Activated CD4-positive, alpha-beta T cell treated with anti-CD3 and anti-CD28 coated beads, Interleukin-2, amount 10 ng/mL, durations not matched to agents 7 days and 5 days (primary cell): ENCODE measurements at places on chromosomes 1 and 21. TPM values are rescaled to one million over a fixed set of nuclear protein-coding genes. Genes with fewer than 3 reads are reported as not detected.

CASZ1 gene
- 9.8 TPM for total RNA-seq

GRCh38 chr1:62271948-62272728 is 47.1 kb downstream of the KANK4 start:
- DNase-seq: peak; percentile 77
- peaks cover 6% of the 10 kb centered on the region for H3K36me3 ChIP-seq
- H3K4me3 ChIP-seq: no peak overlapping the region
- H3K4me1 ChIP-seq: peaks cover 29% of the 10 kb centered on the region
- no peaks in the 10 kb centered on the region for H3K27me3 ChIP-seq

THEM5 gene
- not detected for total RNA-seq

PIGR gene
- not detected for total RNA-seq

- no peaks in the 10 kb centered on the region for H3K36me3 ChIP-seq
- no peak for DNase-seq
- H3K27me3 ChIP-seq: no peaks in the 10 kb centered on the region
- no peak overlapping the region for H3K4me3 ChIP-seq
- H3K4me1 ChIP-seq: no peaks in the 10 kb centered on the region
These were observed 153.0 kb downstream of the KCTD3 start for GRCh38 chr1:215720126-215720525.

DNA sequence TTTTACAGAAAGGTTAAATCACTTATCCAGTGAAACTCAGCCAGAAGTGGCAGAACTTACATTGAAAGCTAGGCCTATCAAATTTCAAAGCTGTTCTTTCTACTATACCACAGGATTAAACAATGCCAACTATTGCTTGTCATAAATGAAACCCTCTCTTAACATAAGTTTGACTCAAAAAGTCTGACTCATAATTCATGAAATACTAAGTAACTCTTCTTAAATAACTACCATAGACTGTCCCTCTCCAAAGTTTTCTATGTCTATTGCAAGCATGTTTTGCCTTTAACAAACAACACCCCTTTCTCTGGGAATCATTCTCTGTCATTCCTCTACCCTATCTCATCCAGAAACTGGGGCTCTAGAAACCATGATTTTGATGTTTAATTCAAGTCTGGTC is 109.5 kb upstream of the UBE2U start:
- no peaks in the 10 kb centered on the region for H3K36me3 ChIP-seq
- H3K4me1 ChIP-seq: no peaks in the 10 kb centered on the region
- DNase-seq: no peak
- H3K27me3 ChIP-seq: peaks cover 6% of the 10 kb centered on the region
- no peak overlapping the region for H3K27ac ChIP-seq

AIRE gene
- 0.30 TPM for total RNA-seq

DNA sequence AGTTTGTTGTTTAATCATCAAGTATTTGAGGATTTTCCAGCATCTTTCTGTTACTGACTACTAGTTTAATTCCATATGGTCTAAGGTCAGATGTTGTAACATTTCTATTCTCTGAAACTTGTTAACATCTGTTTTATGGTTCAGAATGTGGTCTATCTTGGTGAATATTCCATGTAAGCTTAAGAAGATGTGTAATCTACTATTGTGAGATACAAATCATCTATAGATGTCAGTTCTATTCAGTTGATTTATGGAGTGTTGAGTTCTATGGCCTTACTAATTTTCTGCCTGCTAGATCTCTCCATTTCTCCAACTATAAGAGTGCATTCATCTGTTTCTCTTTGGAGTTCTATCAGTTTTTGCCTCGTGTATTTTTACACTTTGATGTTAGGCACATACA is 31.5 kb downstream of the WARS2 start:
- no peaks in the 10 kb centered on the region for H3K36me3 ChIP-seq
- H3K4me1 ChIP-seq: no peaks in the 10 kb centered on the region
- no peaks in the 10 kb centered on the region for H3K27me3 ChIP-seq

GRCh38 chr1:9481048-9481447 is 58.2 kb upstream of the SLC25A33 start:
- no peaks in the 10 kb centered on the region for H3K4me1 ChIP-seq
- H3K4me3 ChIP-seq: no peak overlapping the region
- H3K36me3 ChIP-seq: no peaks in the 10 kb centered on the region
- H3K27me3 ChIP-seq: peaks cover 12% of the 10 kb centered on the region
- no peak overlapping the region for H3K27ac ChIP-seq

DNA sequence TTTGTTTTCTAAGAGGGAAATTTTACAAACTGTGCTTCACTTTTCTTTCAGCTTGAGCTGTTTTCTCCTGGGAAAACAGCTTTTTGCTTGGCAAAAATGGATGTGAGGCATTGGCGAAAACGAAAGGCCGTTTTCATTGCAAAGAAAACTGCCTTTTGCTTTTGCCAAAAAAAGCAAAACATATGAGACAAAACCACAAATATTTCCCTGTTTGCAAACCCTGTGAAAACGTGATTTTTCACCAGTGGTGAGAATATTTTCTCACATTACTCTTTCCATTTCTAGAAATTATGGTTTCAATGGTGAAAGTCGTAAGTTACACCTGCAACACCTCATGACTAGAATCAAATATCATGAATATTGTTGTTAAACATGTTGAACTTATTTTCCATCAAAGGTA is 74.0 kb upstream of the ZBTB18 start:
- H3K36me3 ChIP-seq: no peaks in the 10 kb centered on the region
- no peaks in the 10 kb centered on the region for H3K4me1 ChIP-seq
- no peak overlapping the region for H3K4me3 ChIP-seq
- no peak for DNase-seq
- no peaks in the 10 kb centered on the region for H3K27me3 ChIP-seq

C1orf141 gene
- not detected for total RNA-seq

LMOD1 gene
- not detected for total RNA-seq
